HepG2 (cell line): ENCODE measurements at places on chromosomes 16 and 17. TPM values are rescaled to one million over a fixed set of nuclear protein-coding genes. Genes with fewer than 3 reads are reported as not detected.

The ENPP7 gene
- total RNA-seq: 0.76 and 2.2 TPM in 2 replicates

The RASD1 gene
- total RNA-seq: 1.4 and 1.6 TPM in 2 replicates

The SCGB1C2 gene
- not detected in 2 replicates for total RNA-seq

The RNF227 gene
- 0.20 and 0.38 TPM in 2 replicates for total RNA-seq

The PAM16 gene
- 39.5 and 51.8 TPM in 2 replicates for total RNA-seq

The NPLOC4 gene
- total RNA-seq: 57.0 and 64.7 TPM in 2 replicates

The DBF4B gene
- 9.0 and 11.7 TPM in 2 replicates for total RNA-seq

The RUNDC3A gene
- total RNA-seq: not detected in 2 replicates

The PRAC2 gene
- total RNA-seq: not detected in 2 replicates

The HCRT gene
- not detected in 2 replicates for total RNA-seq

The MAPT gene
- total RNA-seq: 2.1 and 3.6 TPM in 2 replicates

The SLC22A31 gene
- total RNA-seq: 20.6 and 83.3 TPM in 2 replicates

The C17orf50 gene
- not detected in 2 replicates for total RNA-seq
